ENCODE measurements at places on chromosomes 1 and 21.
A peak's percentile ranks its signal among the peaks of the same experiment; 100 is the strongest.

DNA sequence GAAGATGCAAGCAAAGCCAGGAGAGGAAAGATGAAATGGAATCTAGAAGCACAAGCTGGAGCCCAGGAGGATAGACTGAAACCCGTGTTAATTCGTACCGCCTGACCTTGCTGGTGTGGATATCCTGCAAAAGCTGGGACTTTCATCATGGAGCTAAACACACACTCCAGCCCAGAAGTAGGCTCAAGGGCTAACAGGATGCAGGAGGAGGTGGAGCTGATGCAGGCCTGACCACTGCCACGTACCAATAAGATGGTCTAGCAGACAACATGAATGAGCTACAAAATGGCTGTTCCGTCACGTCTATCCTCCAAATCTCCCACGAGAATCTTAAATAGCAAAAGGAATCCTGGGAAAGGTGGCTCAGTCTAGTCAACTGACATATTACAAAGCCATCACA is 270.3 kb downstream of the SDCCAG8 start:
- no peak for DNase-seq

DNA sequence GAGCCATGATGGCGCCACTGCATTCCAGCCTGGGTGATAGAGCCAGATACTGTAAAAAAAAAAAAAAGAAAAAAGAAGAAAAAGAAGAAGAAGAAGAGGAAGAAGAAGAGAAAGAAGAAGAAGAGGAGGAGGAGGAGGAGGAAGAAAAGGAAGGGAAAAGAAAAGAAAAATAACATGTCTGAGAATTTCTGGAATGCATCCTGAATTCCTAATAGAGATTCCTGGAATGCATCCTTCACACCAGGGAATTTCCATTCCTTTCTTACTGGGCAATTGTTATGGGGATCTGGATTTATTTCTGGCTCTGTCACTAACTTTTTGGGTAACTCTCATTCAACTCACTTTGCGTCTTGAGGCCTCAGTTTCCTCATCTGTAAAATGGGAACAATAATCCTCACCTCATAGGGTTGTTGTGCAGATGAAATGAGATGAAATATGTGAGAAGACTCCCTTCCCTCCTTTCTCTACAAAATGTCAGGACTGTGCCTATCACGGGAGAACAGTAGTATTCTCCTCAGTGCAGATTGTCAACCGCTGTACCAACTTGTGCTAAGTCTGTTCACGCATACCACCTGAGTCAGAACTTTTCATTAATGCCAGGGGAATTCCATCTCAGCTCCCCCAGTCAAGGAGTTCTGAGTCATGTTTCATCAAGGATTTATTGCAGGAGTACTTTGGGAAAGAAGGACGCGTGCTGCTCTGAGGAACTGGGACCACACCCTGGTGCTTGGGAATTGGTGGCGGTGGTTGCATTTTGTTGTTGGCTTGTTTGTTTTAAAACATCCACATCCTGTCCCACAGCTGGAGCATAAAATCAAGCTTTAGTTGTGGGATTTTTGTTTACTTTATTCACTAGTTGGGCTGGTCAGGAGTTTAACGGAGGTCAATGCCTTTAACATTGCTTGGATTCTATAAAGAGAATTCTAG is 42.4 kb upstream of the ROR1 start:
- no peak for DNase-seq

DNA sequence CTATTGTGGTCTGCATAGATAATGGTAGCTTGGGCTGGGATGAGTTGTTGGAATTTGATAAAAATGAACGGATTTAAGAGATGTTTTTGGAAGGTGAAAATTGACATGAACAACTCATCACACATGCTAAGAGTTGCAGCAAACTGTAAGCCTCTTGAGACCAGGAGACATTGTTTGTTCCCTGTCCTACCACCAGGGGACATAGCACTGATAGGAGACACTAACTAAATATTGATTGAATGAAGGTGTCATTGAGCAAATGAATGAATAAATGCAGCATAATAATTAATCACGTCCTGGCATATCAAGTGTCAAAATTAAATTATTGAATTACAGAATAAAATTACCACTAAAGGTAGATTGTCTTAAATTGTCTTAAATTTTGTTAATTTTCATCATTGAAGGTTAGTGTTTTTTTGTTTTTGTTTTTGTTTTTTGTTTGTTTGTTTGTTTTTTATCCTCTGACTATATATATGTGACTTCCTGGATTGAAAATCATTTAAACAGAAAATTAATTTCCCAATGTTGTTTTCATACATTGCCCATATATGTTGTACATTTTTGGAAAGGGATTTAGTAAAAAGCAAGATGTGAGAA is 285.3 kb upstream of the C1orf105 start:
- DNase-seq = peak; percentile 48

DNA sequence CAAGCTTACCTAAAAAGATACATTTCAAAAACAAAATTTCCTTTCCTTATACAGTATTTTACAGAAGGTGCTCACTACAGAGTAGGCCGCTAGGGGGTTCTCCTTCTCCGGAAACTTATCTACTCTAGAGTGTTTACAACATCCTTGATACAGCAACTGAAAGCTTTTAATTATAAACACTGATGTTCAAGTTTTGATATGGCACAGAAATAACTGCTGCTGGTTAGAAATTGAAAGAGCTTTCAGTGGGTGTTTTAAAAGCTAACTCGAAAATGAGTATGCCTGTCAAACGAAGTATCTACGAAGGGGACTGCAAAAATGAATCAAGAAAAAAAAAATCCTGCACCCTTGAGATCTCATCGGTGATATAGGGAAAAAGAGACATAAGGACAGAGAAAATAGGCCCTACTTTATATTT is 1.0 kb downstream of the YOD1 start:
- peak; percentile 25 for DNase-seq

GRCh38 chr1:148309940-148310500 is 157.9 kb upstream of the NBPF11 start:
- no peak for DNase-seq

DNA sequence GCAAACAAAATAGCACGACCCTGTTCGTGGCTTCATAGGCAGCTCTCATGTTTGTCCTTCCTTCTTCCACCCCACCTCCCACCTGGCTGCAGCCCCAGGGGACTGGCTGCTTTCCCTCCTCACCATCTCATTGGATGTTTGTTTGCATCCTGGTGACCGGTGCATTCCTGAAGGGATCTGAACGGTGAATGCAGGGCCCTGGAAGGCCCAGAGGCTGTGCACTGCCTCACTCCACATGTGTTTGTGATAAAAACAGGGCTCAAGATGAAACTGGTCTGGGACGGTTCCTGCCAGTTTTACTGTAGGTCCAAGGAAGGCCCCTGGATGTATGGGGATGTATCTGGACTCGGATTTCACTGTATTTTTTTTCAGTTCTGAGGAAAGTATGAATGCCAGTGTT is 42.8 kb downstream of the CNN3 start:
- DNase-seq = no peak

GRCh38 chr1:17503146-17503545 is 36.4 kb upstream of the ARHGEF10L start:
- DNase-seq = no peak

DNA sequence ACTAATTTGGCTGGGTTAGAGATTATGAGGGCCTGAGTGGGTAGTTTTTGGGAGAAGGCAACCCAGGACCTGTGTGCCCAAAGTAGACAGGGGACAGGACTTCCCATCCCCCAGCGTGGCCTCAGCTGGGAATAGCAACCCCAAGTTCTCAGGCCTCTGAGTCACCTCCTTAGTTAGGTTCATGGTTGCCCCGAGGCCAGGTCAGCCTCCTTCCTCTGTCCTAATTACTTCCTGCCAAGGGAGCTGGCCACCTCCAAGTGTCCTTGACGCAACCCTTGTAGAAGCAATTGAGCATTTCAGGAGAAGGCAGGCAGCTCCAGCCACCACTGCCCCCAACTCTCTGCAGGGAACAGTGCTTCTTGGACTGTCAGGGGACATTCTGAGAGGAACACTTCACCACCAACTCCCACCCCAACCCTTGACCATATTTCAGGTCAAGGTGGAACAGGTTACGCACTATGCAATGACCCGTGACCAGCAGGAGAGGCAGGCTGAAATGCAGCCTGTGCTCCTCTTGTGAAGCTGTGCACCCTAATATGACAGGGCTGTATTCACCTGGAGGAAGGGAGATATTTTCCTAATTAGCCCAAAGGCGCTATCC is 5.1 kb upstream of the NT5C1A start:
- no peak for DNase-seq

DNA sequence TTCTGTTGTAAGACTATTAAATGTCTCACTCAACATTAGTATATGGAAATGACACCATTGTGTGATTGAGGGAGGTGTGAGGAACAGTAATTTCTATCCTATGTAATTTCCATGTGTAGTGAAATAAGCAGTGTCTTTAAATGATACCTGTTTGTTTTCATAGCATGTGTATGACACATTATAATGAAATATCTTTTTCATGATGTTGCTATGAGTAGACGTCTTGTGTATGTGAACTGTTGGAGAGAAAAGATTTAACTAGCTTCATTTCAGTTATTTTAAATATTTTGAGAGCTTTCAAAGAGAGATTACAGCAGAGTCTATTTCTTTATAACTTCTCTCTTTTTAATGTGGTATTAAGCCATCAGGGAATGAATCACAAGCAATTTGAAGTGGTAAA is 71.5 kb upstream of the QSOX1 start:
- no peak for DNase-seq

DNA sequence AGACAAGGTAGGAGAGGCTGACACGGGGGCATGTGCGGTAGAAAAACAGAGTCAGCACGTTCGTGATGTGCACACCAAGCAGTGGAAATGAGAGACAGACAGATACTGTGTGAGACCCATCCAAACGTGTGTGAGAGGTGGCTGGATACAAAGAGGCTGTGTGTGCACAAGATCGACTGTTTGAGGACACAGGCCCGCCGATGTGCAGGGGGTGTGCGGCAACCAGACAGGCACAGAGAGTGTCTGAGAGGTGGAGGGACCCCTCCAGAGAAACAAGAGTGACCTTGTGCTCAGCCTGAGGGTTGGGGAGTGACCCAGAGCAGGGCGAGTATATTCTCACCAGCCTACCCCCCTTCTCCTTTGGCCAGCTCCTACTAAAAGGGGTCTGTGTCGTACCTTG is 97.8 kb upstream of the IPO9 start:
- DNase-seq = no peak

GRCh38 chr1:185679220-185679619 is 55.0 kb upstream of the HMCN1 start:
- no peak for DNase-seq

DNA sequence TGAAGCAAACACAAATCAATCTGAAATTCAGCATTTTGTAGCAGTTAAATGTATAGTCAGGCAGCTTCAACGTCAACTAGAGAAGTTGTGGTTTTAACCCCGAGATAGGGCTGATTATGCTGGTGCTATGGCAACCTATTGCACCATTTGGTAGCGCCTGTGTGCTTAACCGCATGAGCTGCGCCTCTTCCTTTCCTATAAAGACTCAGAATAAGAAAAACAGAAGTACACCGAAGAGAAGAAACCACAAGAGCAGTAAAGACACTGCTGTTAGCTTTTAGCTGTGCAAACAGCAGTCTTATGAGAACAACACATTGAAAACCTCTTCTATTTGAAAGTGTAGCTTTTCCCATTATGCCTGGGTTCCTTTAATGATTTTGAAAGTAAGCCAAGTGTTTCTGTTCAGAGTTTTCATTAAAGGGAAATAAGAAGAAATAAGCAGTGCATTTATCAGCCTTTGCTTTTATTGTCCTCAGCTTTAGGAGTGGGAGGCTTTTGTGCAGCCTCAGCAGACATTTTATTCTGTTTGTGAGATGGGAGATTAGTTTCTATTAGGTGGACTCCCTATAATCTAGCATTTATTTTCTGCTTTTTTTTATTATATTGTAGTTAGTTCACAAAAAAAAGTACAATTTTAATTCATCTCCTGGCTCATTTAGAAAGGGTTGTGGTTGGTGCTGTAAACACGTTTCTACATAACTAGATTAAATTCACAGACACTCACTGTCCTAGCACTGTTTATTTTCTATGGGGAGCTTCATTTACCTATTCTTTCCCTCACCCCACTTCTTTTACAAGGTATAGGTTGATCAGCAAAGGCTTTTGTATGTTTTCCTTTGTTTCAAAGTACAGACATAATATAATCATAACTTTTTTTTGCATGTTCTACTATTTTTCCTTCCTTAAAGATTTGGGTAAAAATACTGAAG is 43.3 kb downstream of the PTPRC start:
- DNase-seq = peak; percentile 77

GRCh38 chr1:29959356-29959755 is 723.0 kb downstream of the PTPRU start:
- no peak for DNase-seq

GRCh38 chr1:72281637-72282270 is 585 bp downstream of the NEGR1 start:
- DNase-seq = no peak

- DNase-seq = no peak
These were observed 55.8 kb downstream of the SLC45A1 start for GRCh38 chr1:8373581-8374241.

DNA sequence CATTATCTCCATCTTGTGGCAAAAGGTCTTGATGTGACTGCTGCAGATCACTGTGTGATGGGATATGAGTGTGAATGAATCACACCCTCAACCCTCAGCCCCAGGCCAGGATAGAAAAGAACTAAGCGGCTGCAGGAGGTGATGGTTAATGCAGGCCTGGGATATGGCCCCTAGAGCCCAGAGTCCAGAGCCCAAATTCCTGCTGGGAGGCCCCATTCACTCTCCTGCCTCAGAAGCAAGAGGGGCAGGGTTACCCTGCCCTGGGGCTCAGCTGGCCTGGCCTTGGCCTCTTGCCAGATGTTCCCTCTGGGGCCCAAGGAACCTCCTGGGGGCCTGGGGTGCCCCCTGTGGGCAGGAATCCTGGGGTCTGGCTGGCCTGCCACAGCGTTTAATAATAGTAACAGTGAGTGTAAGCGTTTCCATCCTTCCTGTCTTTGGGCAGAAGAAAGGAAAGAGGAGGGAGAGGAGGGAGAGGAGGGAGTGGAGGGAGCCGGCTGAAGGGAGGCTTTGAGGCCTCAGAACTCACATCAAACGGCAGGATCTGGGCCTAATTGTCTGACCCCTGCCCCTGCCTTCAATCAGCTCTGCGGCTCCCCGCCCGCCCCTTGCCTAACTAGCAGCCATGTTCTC is 26.2 kb downstream of the DMAP1 start:
- no peak for DNase-seq

- DNase-seq = no peak
These were observed 522 bp downstream of the SLC45A1 start for GRCh38 chr1:8318436-8318835.

DNA sequence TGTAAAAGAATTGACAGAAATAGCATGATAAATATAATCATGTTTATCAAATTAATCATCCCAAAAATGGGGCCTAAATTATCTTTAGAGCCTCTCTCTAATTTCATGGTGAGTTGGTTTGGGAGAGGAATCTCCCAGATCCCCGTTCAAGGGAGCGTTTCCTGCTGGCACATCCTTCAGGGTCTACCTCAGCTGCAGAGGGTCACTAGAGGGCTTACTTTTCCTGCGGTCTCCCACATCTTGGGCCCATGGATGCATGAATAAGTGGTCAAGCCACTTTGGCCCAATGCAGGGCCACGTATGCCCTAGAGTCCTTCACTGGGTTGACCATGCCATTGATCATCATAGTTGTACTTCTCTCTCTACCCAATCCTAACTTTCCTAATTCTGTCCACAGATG is 164.1 kb downstream of the USP25 start:
- no peak for DNase-seq
